ENCODE measurements at places on chromosomes 6 and 20.
A peak's percentile ranks its signal among the peaks of the same experiment; 100 is the strongest.

- DNase-seq = no peak
These were observed 326.7 kb upstream of the MAN1A1 start for GRCh38 chr6:119676230-119676629.

- DNase-seq = no peak
These were observed 34.3 kb downstream of the PRSS35 start for GRCh38 chr6:83546636-83547035.

- DNase-seq = no peak
These were observed 17.3 kb upstream of the PCMTD2 start for GRCh38 chr20:64238115-64238825.

DNA sequence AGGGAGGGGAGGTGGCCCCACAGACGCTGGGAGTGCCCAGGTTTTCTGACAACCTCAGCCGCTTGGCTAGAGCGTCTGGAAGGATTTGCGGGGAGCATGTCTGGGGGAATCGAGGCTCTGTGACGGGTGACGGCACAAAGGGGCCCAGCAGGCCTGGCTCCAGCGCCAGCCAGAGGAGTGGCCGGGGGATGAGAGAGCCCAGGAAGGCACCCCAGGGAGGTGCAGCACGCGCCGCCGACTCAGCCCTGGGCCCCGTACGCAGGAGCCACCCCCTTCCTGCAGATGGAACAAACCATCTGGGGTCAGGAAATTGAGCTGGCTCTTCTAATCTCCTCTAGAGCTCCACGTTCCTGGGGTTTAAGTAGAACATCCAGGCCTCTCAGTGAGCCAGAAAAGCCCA, 5.9 kb upstream of the SLCO4A1 start:
- DNase-seq = no peak

DNA sequence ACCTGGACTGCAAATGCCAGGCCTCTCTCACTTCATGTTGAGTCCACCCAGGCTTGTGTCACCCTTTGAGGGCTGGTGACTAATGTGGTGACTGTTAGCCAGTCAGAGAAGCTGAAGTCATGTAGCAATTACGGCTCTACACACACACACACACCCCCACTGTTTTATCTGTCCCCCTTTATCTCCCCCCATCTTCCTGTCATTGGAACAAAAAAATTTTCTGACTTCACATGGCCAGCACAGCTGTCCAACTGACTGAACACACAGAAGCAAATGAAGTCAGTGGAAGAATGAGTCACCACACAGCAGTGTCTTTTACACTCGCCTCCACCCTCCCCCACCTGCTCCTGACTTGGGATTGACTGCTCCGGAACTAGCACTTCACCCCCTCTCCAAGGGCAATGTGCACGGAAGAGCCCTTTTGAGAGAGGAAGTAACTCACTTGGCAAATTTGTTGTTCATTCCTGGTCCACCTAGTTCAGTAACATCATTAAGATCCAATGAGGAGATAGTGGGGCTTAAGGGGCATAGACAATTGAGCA, 198.0 kb downstream of the RNF144B start:
- no peak for DNase-seq

DNA sequence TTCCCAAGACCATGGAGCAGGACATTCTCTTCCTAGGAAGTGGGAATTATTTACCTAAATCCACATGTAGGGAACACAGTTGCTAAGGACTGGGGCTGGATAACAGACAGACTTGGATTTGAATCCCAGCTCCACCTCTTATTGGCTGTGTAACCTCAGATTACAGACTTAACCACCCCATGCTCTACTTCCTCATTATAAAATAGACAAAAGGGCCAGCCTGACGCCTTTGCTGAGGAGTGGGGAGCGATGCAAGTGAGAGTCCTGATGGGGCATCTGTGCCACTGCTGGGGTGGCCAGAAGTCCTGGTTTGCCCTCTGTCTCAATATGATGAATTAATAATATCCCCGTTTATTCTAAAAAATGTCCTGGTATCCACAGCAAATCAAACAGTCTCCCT, 46.8 kb downstream of the SPATA2 start:
- no peak for DNase-seq

- DNase-seq = peak; percentile 70
These were observed 15.7 kb downstream of the HMGN4 start for GRCh38 chr6:26553635-26554446.

DNA sequence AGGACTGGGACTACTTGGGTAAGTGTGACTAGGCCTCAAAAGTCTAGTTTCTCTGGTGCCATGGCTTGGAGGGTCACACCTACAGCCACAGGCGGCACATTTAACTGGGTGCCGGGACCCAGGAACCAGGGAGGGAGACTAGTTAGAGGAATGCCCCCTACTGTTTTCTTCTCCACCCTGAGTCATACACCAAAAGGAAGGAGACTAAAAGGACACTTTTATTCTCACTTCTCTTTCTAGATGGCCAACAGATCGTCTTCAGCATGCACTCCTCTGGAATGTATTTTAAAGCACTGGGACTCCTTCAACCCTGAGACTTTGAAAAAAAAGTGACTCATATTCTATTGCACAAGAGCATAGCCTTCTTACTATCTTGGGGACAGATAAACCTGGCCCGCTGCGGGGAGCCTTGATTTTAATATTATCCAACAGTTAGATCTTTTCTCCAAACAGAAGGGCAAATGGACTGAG, 33.4 kb downstream of the PLN start:
- DNase-seq = no peak

DNA sequence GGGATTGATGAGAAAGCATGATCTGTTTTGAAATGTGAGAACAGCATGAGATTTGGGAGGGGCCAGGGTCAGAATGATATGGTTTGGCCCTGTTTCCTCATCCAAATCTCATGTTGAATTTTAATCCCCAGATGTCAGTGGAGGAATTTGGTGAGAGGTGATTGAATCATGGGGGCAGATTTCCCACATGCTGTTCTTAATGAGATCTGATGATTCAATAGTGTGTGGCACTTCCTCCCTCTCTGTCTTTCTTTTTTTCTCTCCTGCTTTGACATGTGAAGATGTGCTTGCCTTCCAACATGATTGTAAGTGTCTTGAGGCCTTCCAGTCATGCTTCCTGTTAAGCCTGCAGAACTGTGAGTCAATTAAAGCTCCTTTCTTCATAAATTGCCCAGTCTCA, 1060.3 kb upstream of the CITED2 start:
- DNase-seq = no peak

DNA sequence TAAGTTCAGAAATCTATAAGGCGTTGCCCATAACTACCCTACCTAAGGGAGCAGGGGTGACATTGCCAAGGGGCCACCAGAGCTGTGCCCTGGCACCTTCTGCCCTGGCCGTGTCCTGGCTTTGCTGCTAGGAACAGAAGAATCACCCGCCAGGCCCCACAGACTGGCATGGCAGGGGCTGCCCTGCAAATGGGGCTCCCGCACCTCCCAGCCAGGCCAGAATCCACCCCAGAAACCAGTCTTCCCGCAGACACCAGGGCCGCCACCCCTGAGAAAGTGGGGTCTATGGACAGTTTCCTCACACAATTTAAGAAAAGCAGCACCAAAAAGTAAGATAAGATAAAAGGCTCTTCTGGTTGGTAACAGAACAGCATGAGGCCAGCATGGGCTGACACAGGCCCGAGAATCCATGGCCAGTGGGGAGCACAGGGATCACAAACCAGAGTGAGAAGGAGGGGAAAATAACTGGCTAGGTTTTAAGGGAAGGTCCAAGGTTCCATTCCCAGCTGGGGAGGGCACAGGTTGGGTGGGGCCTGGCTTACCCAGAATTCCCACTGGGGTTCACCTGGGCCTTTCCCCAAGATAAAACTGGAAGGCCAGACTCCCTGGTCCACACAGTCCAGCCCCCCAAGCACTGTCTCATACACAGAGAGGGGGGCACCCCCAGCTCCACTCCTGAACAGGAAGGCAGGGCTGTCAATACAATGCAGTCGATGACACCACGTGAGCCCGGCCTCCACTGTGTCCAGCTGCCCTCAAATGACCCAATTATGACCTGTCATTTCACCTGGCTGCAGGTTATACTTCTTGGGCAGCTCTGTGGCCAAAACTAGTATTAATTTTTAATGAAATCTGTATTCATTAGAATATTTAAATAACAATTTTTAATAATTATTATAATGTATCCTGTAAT, 59.4 kb downstream of the PYGB start:
- no peak for DNase-seq

DNA sequence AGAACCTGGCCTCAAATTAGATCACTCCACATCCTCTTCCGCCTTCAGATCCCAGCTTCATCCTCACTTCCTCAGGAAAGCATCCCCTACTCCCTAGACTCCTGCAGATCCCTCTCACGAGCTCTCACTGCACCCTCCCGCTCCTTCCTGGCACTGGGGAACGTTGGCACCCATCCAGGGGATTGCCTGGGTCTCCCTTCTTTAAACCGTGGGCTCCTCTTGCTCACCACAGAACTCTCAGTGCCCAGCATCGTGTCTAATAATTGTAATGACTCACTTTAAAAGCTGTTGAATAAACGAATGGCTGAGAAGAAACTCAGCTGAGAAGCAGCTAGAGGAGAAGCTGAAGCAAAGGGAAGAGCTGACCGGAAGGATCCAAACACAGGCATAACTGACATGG, 20.4 kb downstream of the ZC3H12D start:
- no peak for DNase-seq

DNA sequence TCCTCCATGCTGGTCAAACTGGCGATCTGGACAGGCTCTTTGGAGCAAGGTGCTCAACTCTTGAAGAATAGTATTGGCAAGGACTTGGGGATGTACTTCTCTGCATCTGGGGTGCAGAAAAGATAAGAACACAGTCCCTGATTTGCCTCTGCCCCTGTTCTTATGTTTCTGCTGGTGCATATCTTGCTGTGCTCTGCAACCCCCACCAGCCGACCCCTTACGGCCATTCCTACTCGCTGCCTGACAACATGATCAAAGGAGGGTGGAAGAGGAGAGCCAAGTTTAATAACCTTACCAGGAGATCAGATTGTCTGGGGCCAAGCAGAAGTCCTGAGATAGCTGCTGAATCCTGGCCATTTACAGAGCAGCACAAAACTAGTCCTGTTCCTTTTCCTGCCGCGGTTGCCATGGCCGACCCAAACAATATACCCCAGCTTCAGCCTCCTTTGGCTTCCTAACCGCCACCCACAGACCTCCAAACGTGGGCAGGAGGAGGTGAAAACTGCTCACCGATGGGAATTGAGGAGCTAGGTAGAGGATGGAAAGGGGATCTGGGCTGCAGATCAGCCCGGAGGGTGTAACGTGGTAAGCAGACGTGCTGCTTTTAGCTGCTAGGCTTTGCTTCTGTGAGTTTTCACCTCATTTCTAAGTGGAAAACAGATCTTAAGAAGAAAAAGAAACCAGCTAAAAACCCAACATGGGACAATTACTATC, 60.9 kb downstream of the ATXN1 start:
- no peak for DNase-seq

DNA sequence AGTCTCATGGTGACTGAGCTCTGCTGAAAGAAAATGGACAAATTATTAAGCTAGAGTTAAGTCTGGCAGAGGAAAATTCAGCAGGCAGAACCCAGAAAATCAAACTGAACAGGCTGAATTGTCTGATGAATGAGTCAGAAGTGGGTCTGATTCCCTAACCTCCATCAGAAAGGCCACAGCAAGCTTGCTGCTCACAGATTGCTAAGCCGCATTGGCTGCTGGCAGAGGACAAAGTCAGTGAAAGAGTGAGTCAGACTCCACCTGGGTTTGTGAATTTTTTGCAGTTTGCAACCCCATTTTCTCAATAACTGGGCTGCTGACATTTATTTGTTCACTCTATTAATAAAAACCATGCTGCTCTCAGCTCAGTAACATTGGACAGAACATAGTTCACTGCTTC, 191.3 kb downstream of the EPM2A start:
- no peak for DNase-seq

DNA sequence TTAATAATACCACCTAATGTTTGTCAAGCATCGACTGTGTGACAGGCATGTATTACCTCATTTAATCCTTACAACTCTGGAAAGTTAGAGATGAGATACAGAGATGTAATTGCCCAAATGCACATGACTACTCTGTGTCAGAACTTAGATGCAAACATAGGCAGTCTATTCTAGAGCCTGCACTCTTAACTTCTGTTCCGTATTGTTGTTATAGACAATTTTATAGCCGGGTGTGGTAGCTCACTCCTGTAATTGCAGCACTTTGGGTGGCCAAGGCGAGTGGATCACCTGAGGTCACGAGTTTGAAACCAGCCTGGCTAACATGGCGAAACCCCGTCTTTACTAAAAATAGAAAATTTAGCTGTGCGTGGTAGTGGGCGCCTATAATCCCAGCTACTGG, 15.0 kb downstream of the IFT52 start:
- DNase-seq = no peak
